ENCODE measurements at places on chromosomes 2 and 18.
A peak's percentile ranks its signal among the peaks of the same experiment; 100 is the strongest.

- no peak for DNase-seq
These were observed 19.8 kb downstream of the YWHAQ start for GRCh38 chr2:9610781-9611548.

DNA sequence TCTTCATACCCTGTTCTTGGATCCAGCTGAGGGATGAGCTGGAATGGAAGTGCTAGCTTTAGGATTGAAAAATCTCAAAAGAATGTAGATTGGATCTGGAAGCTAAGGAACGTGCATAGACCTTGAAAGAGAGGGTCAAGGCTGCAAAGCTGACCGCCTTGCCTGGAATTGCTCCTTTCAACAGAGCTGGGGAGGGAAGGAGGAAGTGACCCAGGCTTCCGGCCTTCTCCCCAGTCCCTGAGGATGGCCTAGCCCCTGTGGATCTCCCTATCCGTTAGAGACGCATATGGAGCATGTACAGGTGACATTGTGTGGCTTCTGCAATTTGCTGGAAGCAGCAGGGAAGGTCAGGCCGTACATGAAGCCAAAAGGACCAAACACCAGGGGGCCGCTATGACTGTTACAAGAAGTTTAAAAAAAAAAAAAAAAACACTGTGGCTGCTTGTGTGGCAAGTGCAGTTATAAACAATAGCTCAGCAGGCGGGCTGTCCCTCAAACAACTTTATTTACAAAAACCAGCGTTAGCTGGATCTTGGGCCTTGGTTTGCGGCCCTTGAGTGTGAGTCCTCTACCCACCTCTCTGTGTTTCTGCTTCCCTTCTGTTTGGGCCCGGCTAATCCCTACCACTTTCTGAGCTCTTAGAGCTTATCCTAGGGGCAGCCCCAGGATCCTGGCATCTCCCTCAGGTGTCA, 227.6 kb downstream of the SEPTIN10 start:
- no peak for DNase-seq

- peak; percentile 50 for DNase-seq
These were observed 125.9 kb downstream of the MAP4K4 start for GRCh38 chr2:101823347-101823791.

DNA sequence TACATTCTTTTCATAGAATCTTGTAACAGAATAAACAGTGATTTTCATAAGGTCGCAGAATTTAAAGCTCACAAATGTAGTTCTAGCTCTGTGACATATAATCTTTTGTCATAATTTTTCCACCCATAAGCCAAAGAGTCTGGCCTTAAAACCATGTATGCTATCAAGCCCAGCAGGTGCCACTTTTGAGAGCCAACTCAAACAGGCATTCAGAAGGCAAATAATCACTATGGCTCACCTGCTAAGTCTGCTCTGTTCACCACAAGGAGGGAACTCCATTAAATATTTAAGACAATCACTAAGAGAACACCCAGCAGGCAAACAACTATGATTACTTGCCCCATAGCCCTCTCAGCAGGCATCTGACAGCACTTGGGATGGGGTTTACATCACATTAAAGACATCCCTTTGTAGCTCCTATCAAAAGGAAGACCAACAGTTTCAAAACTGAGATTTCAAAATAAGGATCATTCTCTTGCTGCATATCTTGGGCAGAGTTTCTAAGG, 241.6 kb downstream of the PDE11A start:
- no peak for DNase-seq

DNA sequence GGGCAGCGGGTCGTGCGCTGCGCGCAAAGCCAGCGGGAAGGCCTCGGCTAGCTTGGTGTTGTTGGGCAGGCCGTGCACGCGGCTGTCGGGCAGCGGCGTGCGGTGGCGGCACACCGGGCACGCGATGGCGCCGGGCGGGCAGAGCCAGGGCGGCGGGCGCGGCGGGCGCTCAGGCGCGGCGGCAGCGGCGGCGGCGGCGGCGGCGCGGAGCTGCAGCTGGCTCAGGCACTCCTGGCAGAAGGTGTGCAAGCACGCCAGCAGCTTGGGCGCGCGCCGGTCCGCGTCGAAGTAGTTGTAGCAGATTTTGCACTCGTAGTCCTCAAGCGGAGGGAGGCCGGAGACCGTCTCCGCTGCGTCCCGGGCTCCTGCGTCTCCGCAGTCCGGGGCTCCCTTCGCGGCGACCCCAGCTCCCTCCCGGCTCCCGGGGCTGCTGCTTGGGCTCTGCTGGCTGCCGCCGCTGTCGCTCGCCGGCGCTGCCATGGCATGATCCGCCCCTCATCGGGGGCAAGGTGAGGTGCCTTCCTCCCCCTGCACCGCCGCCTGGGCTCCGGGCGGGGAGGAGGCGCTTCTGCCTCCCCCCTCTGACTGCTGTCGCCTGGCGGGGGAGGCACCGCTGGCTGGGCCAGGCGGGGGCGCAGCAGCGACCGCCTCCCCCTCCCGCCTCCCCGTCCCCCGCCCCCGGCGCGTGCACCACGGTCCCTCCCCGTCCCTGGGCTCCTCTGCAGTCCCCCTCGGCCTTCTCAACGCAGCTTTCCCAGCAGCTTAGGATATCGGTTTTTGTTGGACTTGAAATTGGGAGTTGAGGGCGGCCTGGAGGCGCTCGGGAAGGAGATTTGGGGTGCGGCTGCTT, 21.0 kb upstream of the PAX3 start:
- no peak for DNase-seq

GRCh38 chr2:17583166-17583565, 42.7 kb downstream of the VSNL1 start:
- DNase-seq: no peak

DNA sequence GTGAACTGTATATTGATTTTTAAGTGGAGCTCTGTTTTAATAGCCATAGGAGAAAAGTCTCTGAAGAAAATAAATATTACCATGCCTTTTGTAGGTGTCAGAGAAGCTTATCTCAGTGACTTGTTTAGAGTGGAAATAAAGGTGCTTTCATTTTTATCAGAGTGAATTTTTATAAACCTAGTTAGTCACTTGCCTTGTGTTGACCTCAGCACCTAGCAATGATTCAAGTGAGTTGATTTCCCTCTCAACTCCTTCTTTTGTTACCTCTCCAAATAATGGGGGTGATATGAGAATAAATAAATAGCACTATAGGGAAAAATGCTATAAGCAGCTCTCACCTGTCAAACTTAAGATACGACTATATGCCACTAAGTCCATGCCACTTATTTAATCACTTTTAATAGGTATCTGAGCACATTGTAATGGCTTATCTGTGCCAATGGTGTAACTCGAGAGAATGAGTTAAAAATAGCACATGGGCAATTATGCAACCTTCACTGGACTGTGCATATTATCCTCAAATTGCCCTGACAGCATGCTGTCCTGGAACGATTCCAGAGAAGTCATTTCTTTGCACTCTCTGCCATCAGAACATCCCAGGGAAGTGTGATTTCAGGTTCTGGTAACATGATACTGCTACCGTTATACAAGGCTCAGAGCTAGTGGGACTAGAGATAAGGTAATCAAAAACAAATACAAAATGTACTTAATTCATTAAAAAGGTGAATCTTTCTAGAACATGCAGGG, 290.8 kb downstream of the CCDC85A start:
- no peak for DNase-seq

DNA sequence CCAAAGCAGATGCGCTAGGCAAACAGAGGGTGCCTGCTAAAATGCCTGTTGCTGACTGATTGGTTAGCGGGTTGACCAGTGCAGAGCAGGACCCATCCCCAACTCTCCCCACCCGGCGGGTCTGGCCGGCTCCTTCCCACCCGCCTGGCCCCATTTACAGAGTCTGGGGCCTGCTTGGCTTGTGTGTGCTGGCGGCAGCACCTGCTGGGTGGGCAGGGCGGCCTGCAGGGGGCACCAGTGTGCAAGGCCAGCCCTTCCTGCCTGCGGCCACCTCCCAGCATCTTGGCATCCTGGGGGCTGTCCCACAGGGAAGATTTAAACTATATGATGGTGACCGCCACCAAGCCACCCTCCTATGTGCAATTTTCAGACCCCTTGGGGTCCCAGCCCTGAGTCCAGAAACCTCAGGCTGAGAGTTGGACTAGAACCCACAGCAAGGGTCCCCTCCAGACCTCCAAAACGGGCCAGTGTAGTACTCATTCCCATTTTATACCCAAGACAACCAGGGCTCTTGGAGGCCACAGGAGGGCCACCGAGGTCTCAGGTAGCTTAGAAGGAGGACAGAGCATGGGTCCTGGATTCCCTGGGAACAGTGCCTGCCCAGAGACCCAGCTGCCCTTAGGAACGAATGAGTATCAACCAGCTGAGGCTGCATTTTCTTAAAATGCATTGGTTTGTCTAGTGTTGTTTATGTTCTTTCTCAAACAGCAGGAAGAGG, 173.6 kb downstream of the SMAD7 start:
- peak; percentile 33 for DNase-seq

- DNase-seq: no peak
These were observed 19.6 kb upstream of the SULT1C3 start for GRCh38 chr2:108220191-108220590.

- DNase-seq: no peak
These were observed 235.5 kb downstream of the MYT1L start for GRCh38 chr2:2095360-2096093.

GRCh38 chr2:99403084-99403483, 65.9 kb downstream of the EIF5B start:
- no peak for DNase-seq

DNA sequence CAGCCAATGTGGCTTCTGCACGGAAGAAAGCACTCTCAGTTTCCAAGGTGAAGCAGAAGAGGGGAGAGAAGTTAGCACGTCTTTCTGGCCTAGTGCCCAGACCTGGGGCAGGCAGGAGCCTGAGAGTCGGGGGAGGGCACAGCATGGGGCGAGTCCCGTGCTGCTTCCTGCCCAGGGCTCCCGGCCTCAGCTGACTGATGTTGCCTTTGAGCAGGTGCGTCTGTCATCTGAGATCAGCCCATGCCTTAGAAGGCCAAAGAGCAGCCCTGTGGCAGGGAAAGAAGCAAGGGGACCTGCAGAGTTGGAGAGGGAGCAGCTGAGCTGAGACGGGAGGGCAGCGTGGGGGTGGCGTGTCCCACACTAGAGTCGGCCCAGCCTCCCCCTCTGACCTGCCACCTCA, 3.3 kb downstream of the KCNIP3 start:
- DNase-seq: no peak

- DNase-seq: no peak
These were observed 105.6 kb upstream of the CTDP1 start for GRCh38 chr18:79573921-79574491.

DNA sequence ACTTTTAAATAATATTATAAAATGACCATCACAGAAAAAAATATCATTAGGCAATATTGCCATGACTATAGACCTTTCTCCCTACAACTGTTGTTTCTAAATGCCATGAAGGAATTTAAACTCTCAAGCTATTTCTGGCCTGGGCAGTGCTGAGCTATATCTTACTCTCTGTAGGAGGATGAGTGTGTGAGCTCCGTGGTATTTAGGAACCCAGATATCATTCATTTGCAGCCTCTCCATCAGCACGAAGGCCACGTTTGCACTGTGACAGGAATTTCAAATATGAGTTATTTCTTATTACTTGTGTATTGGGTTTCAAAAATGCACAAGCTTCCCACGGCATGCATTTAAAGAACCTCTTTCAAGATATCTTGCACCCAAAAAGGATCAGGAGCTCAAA, 35.0 kb upstream of the SOX11 start:
- DNase-seq: no peak

DNA sequence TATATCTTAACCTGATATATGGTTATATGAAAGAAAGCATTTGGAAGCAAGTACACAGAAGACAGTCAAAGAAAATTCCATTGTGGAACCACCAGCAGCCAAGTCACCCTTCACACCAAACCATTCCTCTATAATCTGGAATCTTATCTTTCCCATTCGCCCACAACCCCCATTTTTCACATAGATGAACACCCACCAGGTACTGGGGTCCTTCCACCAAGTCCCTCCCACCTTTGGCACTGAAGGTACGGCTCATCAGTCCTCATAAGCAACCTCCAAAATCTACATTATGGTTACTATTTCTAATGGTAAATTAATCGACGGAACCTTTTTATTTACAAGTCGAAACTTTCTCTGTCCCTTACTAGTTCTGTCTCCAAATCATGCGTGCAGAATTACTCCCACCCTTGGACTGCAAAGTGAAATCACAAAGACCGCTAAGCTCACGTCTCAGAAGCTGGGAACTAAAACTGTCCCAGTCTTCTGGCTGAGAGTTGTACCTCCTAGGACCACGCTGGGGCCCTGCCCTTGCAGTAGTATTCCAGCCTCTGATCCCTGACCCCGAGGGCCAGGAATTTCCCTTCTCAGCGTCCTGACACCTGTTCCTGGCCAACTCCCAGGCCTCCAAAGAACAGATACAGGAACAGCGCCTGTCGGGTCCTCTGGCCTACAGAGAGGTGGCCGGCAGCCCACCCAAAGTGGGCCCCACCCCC, 702 bp downstream of the OLA1 start:
- no peak for DNase-seq

DNA sequence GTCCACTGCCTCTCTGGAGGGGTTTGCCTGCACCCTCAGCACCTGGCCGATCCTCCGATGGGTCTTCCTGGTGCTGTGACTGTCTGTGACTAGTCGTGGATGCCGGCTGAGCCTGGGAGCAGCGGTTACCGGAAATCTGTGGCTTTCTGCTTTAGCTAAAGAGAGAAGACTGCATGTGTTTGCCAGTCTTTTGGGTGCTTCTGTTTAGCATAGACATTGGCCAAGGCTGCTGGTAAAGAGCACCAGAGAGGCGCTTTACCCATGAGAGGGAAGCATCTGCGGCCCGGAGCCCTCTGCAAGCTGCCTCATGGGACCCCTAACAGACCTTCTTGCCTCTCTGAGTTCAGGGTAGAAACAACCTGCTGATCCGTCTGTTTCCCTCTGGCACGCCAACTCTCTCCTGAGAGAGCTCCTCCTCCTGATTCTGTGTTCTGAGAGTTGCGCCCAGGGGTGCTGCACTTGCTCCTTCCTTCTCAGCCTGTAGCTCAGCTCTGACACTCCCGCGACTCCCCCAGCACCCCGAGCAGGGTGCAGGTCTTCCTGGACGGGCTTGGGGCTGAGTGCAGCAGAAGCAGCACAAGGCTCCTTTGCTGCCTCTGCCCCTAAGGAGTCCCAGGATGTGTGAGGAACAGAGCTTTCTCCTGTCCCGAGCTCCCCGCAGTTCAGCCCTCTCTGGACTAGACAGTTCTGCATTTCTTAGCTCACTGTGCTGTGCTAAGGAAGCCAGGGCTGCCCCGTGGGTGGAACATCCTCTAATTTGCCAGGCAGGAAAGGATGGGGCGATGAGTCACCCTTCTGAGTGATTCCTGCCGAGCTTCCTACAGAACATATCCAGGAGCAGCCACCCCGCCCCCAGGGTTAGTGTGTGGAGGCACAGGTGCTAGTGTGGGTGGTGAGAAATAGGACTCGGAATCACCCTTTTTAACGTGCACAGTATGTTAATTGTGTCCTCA, 203.2 kb downstream of the SH3RF3 start:
- DNase-seq: no peak

- no peak for DNase-seq
These were observed 134.8 kb upstream of the SERPINE2 start for GRCh38 chr2:224173933-224174332.

- DNase-seq: no peak
These were observed 97.4 kb downstream of the EIPR1 start for GRCh38 chr2:3280197-3280596.

DNA sequence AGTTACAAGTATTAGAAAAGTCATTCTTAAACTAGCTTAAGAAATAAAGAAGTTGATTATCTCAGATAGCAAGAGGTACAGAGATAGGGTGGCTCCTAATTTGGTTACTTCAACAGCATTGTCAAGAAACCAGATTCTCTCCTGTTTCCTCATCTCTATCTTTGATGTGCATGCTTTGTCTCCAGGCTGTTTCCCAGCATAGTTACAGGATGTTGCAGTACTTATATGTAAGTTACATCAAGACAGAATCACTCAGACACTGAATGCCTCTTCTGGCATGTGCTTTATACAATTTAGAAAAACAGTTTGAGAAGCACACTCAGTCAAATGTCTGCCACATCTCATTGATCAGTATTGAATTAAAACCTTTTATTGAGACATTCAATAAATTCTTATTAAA, 189.5 kb upstream of the UBE2E3 start:
- DNase-seq: no peak

Measured in stimulated activated CD8-positive, alpha-beta memory T cell treated with anti-CD3 and anti-CD28 coated beads, Interleukin-15, amount 100 ng/mL, for 4 hours (primary cell).